ENCODE measurements at places on chromosomes 3 and 15. TPM values are rescaled to one million over a fixed set of nuclear protein-coding genes. Genes with fewer than 3 reads are reported as not detected.

- H3K36me3 ChIP-seq = peaks cover 27% of the 10 kb centered on the region
- peak; percentile 20 for DNase-seq
- no peak overlapping the region for H3K4me3 ChIP-seq
- no peak overlapping the region for H3K27ac ChIP-seq
- peaks cover 10% of the 10 kb centered on the region for H3K4me1 ChIP-seq
Observed at GRCh38 chr3:39097716-39098472, 9.5 kb downstream of the GORASP1 start.

- no peak overlapping the region for H3K4me3 ChIP-seq
- no peaks in the 10 kb centered on the region for H3K27me3 ChIP-seq
- DNase-seq = no peak
- H3K36me3 ChIP-seq = peaks cover 84% of the 10 kb centered on the region
- H3K27ac ChIP-seq = no peak overlapping the region
Observed at GRCh38 chr3:132519914-132520313, 77.2 kb upstream of the ACKR4 start.

DNA sequence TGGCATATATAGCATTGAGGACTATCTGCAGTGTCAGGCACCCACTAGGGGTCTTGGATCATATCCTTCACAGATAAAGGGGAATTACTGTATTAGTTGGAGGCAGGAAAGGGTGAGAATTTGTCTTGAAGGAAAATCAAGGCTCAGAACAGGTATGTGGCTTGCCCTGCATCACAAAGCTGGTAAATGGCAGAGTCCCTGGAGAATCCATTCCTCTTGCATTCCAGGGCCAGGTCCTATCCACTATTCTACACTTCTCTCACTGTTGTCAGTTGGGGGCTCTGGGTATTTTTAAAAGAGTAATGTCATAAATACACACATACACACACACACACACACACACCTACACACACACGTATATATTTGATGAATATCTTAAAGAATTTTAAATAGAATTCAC lies 19.8 kb upstream of the FGF12 start:
- H3K4me3 ChIP-seq = no peak overlapping the region
- H3K27me3 ChIP-seq = no peaks in the 10 kb centered on the region
- no peaks in the 10 kb centered on the region for H3K4me1 ChIP-seq
- DNase-seq = no peak
- no peak overlapping the region for H3K27ac ChIP-seq

DNA sequence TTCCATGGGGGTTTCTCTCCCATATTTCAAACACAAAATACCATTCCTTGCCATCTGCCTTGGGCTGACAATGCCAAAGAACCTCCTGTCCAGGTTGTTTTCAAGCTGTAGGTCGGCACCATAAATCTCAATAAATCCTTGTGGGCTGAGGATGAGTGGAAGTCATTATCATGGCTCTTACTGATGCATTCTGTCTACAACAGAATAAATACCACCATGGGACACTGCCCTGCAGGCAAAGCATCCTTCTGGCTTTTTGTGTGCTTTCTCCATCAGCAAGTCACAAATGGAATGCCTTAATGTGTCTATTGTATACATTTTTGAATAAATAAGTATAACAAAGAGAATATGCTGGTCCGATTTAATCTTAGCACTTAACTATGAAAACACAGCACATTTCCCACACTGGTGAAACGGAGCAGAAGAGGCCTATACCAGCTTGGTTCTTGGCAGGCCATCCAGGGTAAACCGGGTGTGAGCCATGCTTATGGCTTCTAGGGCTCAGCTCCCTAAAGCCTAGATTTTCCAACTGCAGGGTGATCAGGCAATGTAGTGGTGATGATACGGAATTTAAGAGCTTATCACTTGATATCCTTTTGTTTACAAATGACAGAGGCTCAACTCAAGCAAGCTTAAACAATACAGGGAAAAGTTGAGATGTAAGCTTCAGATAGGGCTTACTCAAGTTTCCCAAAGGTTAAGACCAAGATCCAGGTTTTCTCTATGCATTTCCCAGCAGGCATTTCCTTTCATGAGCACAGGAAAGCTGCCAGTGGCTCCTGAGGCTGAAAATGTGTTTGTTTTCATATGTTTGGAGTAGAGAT lies 133.2 kb upstream of the LRTM1 start:
- H3K4me3 ChIP-seq = no peak overlapping the region
- H3K4me1 ChIP-seq = peaks cover 10% of the 10 kb centered on the region
- no peaks in the 10 kb centered on the region for H3K27me3 ChIP-seq

GRCh38 chr3:179046497-179047353 lies 24.9 kb downstream of the ZMAT3 start:
- no peak overlapping the region for H3K27ac ChIP-seq
- peak; percentile 24 for DNase-seq
- no peak overlapping the region for H3K4me3 ChIP-seq
- H3K27me3 ChIP-seq = no peaks in the 10 kb centered on the region
- 0 out of 2 replicates have a peak, but pooled peaks cover 3% of the 10 kb centered on the region for H3K36me3 ChIP-seq

- no peaks in the 10 kb centered on the region for H3K36me3 ChIP-seq
- H3K4me3 ChIP-seq = no peak overlapping the region
- no peak for DNase-seq
- no peaks in the 10 kb centered on the region for H3K4me1 ChIP-seq
- H3K27me3 ChIP-seq = no peaks in the 10 kb centered on the region
- no peak overlapping the region for H3K27ac ChIP-seq
Observed at GRCh38 chr15:86162172-86162591, 82.5 kb downstream of the AGBL1 start.

The ROPN1 gene
- total RNA-seq = not detected

The STAC gene
- total RNA-seq = 10.9 TPM

GRCh38 chr3:33982269-33982798 lies 183.9 kb downstream of the PDCD6IP start:
- H3K4me3 ChIP-seq = no peak overlapping the region
- no peaks in the 10 kb centered on the region for H3K27me3 ChIP-seq
- DNase-seq = peak; percentile 16
- H3K36me3 ChIP-seq = no peaks in the 10 kb centered on the region

- H3K27ac ChIP-seq = peak overlapping the region; percentile 45
- no peaks in the 10 kb centered on the region for H3K27me3 ChIP-seq
- peak; percentile 42 for DNase-seq
- no peak overlapping the region for H3K4me3 ChIP-seq
- no peaks in the 10 kb centered on the region for H3K36me3 ChIP-seq
Observed at GRCh38 chr3:156792945-156793344, 33.2 kb upstream of the LEKR1 start.

- peak; percentile 88 for DNase-seq
- peaks cover 6% of the 10 kb centered on the region for H3K36me3 ChIP-seq
- H3K4me3 ChIP-seq = peak overlapping the region; percentile 14
- H3K4me1 ChIP-seq = peaks cover 38% of the 10 kb centered on the region
Observed at GRCh38 chr3:49351521-49352011, 6.6 kb downstream of the GPX1 start.
